ENCODE measurements at places on chromosomes 2 and 18.

- no peak for DNase-seq
Measured at GRCh38 chr2:1611886-1612285, 132.4 kb downstream of the PXDN start.

GRCh38 chr2:105362862-105363591 is 25.7 kb downstream of the C2orf49 start:
- DNase-seq, result no peak

DNA sequence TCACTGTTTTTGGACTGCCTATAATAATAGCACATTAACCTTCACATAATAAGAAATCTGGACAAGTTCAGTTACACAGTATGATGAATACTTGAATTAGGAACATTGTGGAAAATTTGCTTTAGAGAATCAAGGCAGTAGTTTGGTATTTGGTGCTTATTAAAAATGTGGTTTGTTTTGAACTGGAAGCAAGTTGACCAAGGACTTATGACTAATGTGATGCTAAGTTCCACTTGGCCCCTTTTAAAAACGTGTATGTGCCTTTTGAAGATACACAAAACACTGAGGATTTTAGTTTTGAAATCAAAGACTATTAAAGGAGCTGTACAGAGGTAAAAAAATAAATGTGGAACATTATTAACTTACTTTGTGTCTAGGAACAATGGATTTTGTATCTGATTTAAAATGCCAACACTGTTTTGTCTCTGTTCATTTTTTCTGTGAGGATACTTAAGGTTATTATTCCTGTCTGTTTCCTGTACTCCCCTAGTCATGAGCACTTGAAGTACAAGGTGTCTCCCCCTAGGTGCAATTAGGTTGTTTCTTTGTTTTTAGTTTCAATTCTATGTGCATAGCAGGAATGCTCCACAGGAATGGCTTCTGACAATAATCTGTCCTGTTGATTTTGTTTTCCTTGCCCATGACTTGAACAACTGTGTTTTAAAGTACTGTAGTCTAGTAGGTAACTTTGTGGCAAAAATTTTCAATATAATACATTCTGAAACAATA is 49.6 kb upstream of the PTH2R start:
- DNase-seq, result no peak

DNA sequence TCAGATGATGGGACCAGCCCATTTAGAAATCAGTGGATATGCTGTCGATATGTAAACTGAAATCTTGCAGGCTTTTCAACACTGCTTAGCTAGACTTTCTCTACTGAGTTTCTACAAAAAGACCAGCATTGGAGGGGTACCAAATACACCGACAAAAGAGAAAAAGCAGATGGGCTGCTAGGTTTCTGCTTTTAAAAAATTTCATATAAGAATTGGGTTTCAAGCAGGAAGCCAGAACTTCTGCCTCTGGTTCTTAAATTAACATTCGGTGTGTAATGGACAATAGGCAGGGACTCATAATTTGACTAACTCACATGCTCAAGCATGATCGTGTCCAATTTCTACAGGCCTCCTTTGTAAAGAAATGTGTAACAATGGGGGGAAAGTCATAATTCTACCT is 3.1 kb downstream of the ARL4C start:
- DNase-seq, result no peak

GRCh38 chr18:67639872-67640271 is 123.4 kb upstream of the DSEL start:
- DNase-seq, result no peak

DNA sequence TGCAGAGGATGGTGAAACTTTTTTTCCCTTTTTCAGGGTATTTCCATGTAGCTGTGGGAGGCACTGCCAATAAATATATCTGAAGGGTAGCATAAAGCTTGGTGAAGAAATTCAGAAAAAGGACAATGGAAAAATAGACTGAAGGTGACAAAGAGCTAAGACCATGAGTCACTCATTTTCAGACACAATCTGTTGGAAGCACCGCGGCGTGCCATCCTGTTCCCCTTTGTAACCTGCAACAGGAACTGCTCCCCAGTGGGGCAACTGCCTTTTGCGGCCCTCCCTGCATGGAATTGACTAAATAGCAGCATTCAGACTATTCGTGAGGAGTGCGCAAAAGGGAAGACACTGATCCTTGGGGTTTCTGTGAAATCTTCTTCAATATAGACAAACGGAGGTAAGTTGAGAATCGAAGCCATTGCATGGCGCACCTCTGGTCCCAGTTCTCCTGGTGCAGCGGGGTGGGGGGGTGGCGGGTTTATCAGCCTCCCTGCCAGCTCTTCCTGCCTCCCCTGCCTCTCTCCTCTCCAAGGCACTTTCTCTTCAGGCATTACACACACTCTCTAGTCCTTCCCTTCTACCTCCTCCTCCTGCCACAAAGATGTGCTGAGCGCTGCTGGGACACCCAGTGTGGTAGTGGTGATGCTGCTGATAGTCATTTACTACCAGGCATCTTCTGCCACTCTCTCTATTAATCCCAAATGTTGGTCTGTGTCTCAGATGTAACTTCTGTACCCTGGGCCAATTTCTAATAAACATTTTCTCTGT is 126.2 kb upstream of the TMEM200C start:
- DNase-seq, result no peak

GRCh38 chr2:71925268-71926088 is 222.2 kb downstream of the CYP26B1 start:
- DNase-seq, result no peak

DNA sequence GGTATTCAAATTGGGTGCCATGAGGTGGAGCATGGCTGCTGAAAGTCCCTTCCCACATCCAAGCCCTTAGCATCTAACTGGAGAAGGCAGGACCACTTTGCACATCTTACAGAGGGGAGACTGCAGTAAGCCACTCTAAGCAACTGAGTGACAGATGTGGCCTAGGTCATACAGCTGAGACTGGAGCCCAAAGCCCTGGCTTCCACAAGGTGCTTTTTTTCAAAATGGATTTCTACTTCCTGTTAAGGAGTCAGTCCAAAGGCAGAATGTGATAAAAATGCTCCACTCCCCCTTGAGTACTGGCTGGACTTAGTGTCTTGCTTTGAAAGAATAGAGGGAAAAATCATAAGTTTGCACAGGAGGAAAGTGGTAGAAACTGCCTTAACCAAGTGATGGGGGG is 424.0 kb upstream of the SPRED2 start:
- DNase-seq, result no peak
